ENCODE measurements at places on chromosomes 2 and 18. TPM values are rescaled to one million over a fixed set of nuclear protein-coding genes. Genes with fewer than 3 reads are reported as not detected.

Gene EVA1A
- total RNA-seq, result 41.2 TPM

Gene SIX3
- total RNA-seq, result not detected

Gene TFCP2L1
- total RNA-seq, result not detected

Gene ZSCAN30
- 16.4 TPM for total RNA-seq

Gene VWA3B
- not detected for total RNA-seq

Gene APCDD1
- not detected for total RNA-seq

Gene DNAJC5G
- 0.98 TPM for total RNA-seq

Gene REG1B
- not detected for total RNA-seq

Gene ANKMY1
- total RNA-seq, result 9.4 TPM

Gene GPR17
- not detected for total RNA-seq

Gene NFU1
- total RNA-seq, result 39.5 TPM

Gene KIF3C
- total RNA-seq, result 23.2 TPM

Gene SLC4A3
- 0.10 TPM for total RNA-seq

Gene TRIM54
- total RNA-seq, result 0.33 TPM

Gene SERPINB11
- not detected for total RNA-seq

Gene ANXA4
- total RNA-seq, result 24.5 TPM

Gene RRM2
- total RNA-seq, result 59.2 TPM

Gene CCDC85A
- total RNA-seq, result 6.2 TPM

Gene SLC8A1
- 2.3 TPM for total RNA-seq

Gene TWSG1
- 103 TPM for total RNA-seq

Gene SMYD1
- not detected for total RNA-seq

Gene C2orf74
- 1.3 TPM for total RNA-seq

Gene CCDC141
- total RNA-seq, result 0.10 TPM

Gene C18orf54
- total RNA-seq, result 7.0 TPM

Gene CHCHD5
- total RNA-seq, result 8.5 TPM

Gene REG3A
- not detected for total RNA-seq

Measured in vein endothelial cell (primary cell).